IMR-90 (cell line): ENCODE measurements at places on chromosomes 3 and 15. TPM values are rescaled to one million over a fixed set of nuclear protein-coding genes. Genes with fewer than 3 reads are reported as not detected.

DNA sequence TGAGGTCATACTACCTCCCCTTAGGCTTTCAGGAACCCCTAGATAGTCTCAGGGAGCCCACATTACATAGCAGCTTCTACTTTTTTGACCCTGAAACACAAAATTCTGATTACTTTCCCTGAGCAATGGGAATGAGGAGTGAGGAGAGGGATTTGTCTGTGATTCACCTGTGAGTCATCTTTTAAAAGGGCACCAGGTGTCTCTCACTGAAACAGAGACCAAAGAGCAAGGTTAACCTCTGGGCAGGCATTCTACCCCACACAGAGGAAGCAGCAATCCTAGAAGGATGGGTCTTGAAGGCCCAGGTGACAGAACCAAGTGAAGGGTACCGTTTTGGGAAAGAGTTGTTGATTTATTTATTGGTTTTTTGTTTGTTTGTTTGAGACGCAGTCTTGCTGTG lies 31.1 kb upstream of the UBE2E2 start:
- DNase-seq = no peak

GRCh38 chr3:83946554-83946953 lies 1012.2 kb upstream of the CADM2 start:
- DNase-seq = no peak

DNA sequence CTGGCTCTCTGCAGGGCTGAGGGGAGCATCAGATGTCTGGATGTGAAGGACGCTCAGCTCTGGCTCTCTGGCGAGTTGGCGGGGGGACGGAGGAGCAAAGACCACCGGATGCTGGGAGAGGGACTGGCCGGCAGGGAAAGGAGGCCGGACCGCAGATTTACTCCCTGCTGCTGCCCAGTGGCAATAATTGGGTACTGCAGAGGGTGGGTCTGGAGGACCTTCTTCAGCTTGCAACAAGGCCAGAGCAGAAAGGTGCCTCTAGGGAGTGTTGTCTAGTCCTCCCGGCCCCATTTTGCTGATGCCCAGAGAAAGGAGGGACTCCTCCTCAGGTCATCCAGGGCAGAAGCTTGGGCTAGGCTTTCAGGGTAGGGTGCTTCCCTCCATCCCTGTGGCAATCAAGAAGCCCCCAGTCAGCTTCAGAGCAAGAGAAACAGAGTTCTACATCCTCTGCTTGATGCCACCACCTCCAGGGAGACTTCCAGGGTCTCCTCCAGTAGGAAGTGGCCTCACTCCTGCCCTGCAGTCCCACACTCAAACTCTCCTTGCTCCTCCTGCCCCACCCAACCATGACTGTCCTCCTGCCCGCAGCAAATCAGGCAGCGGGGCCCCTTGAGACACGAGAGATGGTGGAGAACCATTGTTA lies 20.3 kb upstream of the CSPG4 start:
- DNase-seq = peak; percentile 65

DNA sequence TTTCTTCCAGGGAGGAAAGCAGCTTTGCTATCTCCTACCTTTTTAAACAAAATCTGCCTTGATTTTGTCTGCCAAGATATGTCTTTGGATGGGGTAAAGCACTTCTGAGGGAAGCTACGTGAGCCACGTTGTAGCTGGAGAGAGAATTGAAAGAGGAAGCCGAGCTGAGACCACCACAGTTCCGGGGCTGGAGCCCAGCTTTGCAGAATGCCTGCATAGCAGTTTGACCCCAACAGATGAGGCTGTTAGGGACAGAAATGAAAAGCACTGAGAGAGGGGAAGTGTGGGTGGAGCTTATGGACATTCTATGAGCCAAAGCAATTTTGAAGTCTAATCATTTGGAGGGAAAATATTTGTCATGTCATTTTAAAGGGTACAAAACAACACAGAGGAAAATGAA lies 45.4 kb downstream of the LIPC start:
- DNase-seq = no peak

- no peak for DNase-seq
These were observed 5.3 kb upstream of the GUCA1C start for GRCh38 chr3:108959017-108959416.

GRCh38 chr3:156678197-156678596 lies 3.8 kb downstream of the TIPARP start:
- no peak for DNase-seq

- peak; percentile 73 for DNase-seq
These were observed 20.2 kb downstream of the GBE1 start for GRCh38 chr3:81741216-81741615.

DNA sequence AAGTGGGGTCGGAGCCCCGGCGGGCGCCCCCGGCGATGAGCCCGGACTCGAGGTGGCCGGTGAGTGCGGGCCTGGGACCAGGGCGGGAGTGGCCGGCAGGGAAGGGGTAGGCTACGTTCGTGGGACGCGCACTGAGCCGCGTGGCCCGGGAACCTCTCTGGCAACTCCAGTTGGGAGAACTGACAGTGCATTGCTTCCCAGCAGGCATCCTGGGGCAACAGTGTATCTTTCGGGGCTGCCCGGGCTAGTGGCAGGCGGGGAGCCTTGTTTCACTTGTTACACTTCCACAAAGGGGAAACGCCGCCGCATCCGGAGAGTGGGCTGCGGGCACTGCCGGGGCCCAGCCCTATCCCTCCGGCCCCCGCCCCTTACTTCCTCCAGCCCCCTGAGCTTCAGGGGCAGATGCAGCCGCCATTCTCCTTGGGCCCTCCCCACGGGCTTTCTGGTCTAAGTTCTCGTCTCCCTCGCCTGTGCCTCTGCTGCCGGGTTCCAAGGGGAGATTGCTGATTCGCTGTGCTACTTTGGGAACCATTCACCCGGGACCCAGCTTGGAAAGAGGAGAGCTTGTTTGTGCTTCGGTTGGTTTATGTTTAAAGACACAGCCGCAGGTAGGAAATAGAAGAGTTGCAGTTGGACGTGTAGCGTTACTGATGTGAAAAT lies 675 bp downstream of the BRPF1 start:
- DNase-seq = no peak

LRCH3 gene
- total RNA-seq = 28.5 and 33.1 TPM in 2 replicates

GNB5 gene
- 33.2 and 33.9 TPM in 2 replicates for total RNA-seq
